ENCODE measurements at places on chromosomes 2 and 18.

DNA sequence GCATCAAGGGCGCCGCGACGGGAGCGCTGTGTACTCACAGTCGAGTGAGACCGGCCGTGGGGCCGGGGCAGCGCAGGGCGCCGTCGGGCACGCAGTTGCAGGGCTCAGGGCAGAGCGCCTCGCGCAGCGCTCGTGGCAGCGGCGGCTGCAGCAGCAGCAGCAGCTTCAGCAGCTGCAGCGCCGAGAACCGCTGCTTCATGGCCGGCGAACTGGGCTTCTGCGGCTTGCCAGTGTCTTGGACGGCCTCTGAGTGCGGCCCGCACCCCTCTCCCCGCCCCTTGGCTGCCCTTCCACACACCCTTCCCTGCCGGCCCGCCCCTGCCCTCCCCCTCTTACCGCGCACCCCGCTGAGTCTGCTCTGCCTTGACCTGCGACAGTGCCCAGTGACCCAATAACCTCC is at the start of gene LHCGR:
LHCGR (minus strand) TSS at position 252 of the 400 bp plus-strand sequence; CDS start at position 199, 53 bp downstream.
- no peak for DNase-seq

- DNase-seq: no peak
These were observed 229.2 kb downstream of the MYT1L start for GRCh38 chr2:2101924-2102323.

DNA sequence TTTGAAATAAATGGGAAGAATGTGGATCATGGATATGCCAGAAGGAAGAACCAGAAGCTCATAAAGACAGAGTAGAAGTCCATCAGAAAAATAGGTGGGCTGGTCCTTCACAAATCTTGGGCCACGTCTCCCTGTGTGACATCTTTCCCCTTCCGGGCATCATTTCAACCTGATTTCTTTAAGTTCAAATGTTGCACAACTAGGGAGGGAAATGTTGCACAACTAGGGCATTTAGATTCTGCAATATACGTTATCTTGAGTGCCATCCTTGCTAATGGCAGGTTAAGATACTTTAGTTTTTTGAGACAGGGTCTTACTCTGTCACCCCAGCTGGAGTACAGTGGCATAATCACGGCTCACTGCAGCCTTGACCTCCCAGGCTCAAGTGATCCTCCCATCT is 129.6 kb downstream of the CERS6 start:
- no peak for DNase-seq

DNA sequence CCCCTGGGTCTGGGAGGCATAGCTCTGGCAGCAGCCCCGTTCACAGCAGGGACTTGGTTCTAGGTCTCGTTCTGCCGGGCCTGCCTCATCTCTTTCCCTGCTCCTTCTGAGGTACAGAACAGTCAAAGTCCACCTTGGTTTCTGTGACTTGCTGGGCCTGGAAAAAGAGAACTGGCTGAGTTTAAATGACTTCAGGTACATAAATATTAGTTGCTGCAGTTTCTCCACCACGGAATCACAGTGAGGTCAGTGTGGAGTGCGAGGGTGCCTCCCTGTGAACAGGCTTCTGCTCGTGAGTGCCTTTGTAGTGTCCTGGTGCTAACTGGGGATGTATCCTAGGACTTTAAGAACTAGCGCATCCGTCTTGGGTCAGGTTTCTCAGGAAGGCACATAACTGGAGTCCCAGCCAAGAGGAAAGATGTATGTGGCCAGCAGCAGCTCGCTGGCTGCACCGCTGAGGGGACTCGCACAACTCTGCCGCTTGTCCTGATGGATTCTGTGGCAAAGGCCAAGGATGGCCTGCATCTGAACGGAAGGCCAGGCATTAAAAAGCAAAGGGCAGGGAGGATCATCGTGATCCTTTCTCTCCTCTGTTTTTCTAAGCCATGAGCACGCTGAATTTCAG is 188.6 kb downstream of the SH3RF3 start:
- DNase-seq: no peak

- DNase-seq: no peak
These were observed 316.2 kb upstream of the REV1 start for GRCh38 chr2:99805930-99806476.

- DNase-seq: no peak
These were observed 849 bp upstream of the CYP27C1 start for GRCh38 chr2:127220768-127221527.

- no peak for DNase-seq
These were observed 26.9 kb downstream of the GAREM1 start for GRCh38 chr18:32443706-32444215.

DNA sequence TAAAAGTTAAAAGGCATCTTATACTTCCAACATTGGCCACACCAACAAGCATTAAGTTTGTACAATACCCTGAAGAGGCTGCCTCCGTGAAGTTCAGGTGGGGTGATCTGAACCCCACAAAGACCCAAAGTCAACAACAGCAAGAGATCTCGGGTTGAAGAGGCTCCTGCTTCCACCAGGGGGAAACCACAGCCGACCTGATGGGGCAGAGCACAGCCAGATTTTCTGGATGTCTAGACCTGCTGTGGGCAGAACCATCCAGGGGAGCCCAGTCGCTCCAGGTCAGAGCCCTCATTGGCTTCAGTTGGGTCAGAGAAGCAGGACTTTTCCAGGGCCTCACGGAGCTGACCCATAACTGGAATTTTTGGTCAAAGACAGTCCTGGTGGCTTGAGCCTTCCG is 66.5 kb upstream of the ACKR3 start:
- DNase-seq: no peak

- DNase-seq: no peak
These were observed 54.8 kb downstream of the CALCRL start for GRCh38 chr2:187393211-187393610.

- no peak for DNase-seq
These were observed 3.7 kb downstream of the ITGAV start for GRCh38 chr2:186593523-186593922.

DNA sequence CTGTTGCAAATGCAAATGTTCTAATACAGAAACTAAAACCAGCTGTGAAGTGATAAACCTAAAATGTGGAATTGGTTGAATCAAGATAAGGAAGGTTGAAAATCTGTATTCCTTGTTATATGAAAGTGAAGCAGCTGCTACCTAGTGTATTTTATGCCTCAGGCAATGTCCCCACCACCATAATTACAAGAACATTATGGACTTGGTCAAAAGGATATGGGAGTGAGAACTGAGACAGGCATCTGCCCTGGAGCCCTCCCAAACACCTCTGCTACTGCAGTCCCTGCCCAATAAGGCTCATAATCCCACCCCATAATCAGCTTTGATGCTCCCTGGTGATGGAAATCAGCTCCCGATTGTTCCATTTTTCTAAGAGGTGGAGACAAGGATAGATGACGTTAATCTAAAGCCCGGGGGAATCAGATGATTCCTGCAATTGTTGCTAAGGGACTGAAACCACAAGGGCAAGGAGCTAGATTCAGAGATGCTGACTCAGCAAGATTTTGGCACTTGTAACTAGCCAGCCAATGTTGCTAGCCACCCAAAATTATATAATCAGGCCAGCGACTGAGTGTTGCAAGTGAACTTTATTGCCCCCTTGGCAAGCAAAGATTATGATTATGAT is 69.5 kb downstream of the EVA1A start:
- no peak for DNase-seq

DNA sequence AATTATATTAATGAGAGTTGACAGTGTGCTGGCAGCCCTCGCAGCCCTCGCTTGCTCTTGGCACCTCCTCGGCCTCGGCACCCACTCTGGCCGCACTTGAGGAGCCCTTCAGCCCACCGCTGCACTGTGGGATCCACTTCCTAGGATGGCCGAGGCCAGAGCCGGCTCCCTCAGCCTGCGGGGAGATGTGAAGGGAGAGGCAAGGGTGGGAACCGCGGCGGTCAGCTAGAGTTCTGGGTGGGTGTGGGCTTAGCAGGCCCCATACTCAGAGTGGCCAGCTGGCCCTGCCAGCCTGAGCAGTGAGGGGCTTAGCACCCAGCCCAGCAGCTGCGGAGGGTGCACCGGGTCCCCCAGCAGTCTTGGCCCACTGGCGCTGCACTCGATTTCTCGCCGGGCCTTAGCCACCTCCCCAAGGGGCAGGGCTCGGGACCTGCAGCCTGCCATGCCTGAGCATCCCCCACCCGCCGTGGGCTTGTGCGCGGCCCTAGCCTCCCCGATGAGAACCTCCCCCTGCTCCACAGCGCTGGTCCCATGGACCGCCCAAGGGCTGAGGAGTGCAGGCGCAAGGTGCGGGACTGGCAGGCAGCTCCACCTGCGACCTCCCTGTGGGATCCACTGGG is 68.2 kb upstream of the LRRTM4 start:
- DNase-seq: no peak

- DNase-seq: no peak
These were observed 357.4 kb downstream of the RND3 start for GRCh38 chr2:150129921-150130575.

DNA sequence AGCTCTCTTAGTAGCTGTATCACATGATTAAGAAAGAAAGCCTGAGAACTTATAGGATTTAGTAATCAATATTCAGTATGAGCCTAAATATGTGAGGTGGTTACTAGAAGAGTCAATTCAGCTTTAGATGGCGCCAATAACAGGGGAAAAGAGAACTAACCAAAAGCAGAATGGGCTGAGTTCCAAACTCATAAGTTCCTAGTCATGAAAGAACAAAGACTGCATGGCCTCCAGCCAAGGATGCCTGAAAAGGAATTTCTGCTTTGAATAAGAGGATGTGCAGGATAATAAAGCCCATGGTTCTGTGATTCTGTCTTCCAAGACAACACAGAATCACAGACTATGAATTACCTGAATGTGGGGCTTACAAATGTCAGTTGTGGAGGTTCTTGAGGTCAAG is 196.5 kb downstream of the SATB2 start:
- no peak for DNase-seq

DNA sequence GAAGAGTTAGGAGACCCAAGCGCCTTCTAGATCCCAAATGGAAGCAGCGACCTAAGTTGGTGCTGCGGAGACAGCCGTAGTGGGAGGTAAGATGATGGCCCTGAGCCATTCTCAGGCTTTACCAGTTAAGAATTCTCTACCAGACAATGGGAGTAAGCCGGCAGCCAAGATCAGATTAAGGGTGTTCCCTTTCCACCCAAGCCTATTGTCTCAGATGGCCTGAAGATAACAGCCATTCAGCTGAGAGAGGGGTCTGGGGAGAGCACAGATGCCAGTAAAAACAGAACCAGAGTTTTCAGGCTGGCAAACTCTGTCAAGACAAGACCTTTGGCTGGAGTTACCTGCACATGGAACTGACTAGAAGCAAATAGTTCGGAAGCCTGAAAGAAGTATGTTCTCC is 191.7 kb upstream of the HAAO start:
- DNase-seq: no peak

- DNase-seq: no peak
These were observed 491.0 kb upstream of the NXPH2 start for GRCh38 chr2:139271149-139271548.

DNA sequence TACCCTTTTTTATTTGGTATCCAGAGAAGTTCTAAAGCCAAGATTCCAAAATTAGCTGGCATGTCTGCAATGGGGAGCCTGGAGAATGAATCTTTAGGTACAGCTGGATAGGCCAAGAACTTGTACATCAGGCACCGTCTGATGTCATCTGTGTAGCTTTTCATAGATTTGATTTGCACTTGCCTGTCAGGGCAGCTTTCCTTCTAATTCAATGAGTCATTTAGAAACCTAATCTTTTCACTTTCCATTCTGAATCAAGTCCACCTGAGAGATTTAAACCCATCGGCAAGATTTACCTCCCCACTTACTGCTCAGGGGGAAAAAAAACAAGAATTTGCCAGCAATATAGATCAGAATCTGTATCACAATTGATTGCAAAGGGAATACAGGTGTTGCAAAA is 60.9 kb upstream of the ACAA2 start:
- no peak for DNase-seq

DNA sequence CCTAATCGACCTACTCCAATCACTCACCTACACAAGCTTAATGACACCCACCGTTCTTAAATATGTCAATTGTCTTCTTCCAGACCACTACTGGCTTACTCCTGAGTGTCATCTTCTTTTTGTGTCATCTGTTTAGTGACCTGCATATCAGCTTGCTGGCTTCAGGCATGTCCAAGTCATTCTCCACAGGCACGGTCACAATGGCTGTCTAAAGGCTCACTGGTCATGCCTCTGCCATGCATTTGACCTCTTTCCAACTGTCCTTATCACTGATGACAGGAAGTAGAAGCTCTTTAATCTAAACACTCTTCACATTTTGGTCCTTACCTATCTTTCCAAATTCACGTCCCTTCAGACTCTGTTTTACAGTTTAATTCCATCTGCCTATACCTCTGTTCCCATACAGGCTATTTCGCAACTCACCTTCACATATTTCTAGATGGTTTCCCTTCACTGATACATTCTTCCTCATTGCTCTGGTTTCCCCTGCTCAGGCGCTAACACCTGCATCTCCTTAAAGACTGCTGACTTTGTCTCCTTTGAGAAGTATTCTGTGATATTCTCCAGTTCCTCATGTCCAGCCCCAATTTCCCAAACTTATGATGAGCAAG is 217.5 kb downstream of the TRIB2 start:
- DNase-seq: no peak

- DNase-seq: no peak
These were observed 12.4 kb downstream of the CNNM3 start for GRCh38 chr2:96828436-96828835.

DNA sequence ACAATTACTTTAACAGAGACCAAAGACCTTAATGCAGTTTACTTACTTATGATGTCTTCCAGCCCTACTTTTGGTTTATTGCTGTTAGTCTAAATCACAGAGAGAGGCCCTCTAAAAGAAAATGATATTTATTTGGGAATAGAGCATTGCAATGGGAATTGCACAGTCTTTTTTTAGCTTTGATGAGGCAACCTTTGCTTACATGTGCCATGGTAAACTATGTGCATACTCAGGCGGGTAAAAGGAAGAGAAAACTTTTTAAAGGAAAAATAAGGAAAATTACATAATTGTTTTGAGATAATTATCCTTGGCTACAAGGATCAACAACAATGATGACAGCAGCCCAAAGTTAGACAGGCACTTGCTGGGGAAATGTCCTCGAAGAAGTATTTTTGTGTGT is 78.6 kb downstream of the EFEMP1 start:
- no peak for DNase-seq

DNA sequence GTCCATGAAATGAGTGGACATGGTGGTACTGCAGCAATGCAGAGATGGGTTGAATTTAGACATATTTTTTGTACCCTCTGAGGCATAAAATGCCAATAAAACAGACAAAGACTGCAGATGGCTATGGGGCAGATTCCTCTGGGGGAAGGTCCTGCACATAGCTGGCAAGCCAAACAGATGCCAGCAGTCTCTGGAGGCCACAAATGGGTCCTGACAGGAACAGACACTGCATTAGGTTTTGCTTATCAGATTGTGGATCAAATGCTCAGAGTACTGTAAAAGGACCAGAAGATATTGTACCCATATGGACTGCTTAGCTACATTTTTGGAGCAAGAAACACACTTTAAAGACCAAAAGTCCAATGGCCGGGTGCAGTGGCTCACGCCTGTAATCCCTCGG is 40.9 kb upstream of the ORC2 start:
- no peak for DNase-seq

- peak; percentile 1 for DNase-seq
These were observed 31.8 kb upstream of the GCC2 start for GRCh38 chr2:108417254-108417653.

- peak; percentile 29 for DNase-seq
These were observed 59.3 kb downstream of the EMILIN2 start for GRCh38 chr18:2905854-2906703.

GRCh38 chr2:46615986-46616485 is 136.7 kb downstream of the TMEM247 start:
- peak; percentile 13 for DNase-seq

Data from CD4-positive, alpha-beta T cell treated with Interleukin-6 at 100 ng/mL for 8 hours (primary cell).